CD4-positive, alpha-beta T cell treated with Interleukin-10 for 1 hour (primary cell): ENCODE measurements at places on chromosomes 16 and 17.

DNA sequence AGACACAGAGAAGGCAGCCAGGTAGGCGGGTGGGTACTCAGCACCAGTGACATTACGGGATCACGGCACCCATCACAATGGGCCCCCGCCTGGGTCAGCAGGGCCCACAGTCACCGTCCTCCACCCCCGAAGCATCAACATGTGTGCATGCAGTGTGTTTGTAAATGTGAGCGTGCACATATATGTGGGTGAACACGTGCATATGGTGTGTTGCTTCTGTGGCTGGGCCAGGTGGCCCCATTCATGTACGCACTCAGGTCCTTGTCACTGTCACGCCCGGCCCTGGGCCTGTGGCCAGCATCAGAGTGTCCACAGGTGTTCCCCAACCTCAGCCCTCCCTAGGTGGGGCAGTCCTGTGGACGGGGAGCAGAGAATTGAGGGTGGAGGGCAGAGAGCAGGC, 37.1 kb downstream of the TNFRSF13B start:
- no peak for DNase-seq

GRCh38 chr17:48023400-48024148, 14.0 kb downstream of the COPZ2 start:
- DNase-seq: peak; percentile 43

- DNase-seq: no peak
These were observed 158.3 kb upstream of the NOL11 start for GRCh38 chr17:67559381-67559966.

GRCh38 chr17:55806745-55807495, 56.1 kb downstream of the PCTP start:
- no peak for DNase-seq

DNA sequence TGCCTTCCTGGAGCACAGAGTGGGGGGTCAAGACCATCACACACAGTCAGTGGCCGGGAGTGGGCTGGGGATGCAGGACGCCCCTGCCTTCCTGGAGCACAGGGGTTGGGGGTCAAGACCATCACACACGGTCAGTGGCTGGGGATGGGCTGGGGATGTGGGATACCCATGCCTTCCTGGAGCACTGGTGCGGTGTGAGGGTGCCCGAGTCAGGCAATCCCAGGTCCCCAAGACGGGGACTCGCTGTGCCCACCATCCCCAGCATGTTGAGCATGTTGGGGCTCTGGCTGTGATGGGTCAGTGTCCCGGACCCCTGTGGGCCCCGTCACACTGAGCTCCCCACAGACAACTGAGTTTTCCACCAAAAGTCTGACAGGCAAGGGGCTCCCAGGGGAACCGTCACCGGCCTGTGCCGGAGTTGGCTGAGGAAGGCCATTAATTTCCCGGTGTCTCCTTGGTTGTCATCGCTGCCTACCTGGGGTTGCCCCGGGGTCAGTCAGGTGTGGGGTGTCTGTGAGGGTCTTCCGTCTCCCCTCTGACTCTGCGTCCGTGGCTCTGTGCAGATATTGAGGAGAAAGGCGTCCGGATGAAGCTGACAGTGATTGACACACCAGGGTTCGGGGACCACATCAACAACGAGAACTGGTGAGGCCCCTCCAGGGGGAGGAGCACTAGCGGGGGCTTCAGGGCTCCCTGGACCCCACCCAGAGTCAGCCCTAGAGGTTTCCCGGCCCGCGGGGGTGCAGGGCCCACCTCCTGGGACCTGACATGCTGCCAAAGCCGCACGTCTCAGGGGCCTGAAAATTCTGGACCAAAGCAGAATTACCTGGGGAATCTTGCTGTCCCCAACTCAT, 347.1 kb downstream of the SEC14L1 start:
- DNase-seq: no peak

- no peak for DNase-seq
These were observed 15.4 kb downstream of the TBX4 start for GRCh38 chr17:61467416-61468262.

GRCh38 chr17:3852561-3852960, 6.5 kb upstream of the NCBP3 start:
- DNase-seq: no peak

DNA sequence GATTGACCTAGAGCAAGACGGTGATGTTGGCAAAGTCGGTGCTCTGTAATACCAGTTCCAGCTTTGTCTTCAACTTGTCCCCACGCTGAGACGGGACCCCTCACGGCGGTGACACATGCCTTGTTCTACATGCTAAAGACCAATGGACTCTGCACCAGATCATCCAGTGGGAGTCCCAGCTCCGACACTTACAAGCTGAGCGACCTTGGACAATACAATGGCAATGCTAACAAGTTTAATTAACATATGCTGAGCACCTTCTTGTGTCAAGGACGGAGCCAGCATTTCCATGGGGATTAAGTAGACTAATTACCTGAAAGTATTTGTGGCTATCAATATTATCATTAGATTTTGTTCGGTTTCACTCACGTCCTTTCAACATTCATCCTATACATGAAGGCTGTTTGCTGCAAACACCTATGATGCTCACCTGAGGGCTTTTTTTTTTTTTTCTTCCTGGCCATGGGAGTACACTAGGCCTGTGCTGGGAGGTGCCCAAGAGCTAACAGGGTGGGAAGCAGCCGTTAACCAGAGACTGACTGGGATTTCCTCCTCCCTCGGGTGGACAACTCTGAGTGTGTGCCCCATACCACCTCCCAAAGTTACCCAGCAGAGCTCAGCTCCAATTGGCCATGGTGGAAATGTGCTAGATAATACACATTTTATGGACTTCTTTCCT, 308.6 kb upstream of the ZFHX3 start:
- no peak for DNase-seq

GRCh38 chr17:78397681-78398101, 19.2 kb downstream of the PGS1 start:
- DNase-seq: no peak

GRCh38 chr17:45063198-45063597, 2.1 kb downstream of the NMT1 start:
- DNase-seq: no peak

- DNase-seq: peak; percentile 63
These were observed 521 bp downstream of the ATMIN start for GRCh38 chr16:81035975-81036750.

GRCh38 chr17:75506888-75507287, 8.4 kb downstream of the CASKIN2 start:
- no peak for DNase-seq

GRCh38 chr17:40577611-40578065, 12.4 kb upstream of the CCR7 start:
- DNase-seq: peak; percentile 51

DNA sequence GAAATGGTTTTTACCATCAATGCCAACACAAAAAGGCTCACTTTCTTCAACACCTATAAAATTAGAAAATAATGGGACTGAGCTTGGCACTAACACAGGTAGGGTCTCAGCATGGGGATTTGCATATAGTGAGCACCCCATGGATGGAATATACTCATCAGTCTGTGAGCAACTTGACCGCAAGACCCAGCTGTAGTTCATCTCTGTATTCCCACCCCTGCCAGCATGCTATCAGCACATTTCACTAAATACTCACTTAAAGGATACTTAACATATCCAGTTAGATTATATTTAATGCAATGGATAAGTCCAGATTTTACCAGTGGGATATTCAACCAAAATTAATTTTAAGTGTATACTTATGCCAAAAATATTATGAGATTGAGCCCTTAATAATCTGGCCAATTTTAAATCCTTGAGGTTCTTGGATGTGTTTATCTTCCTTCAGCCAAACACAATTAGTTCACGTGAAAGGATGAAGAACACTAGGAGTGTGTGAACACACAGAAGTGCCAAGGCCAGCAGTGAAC, 66.7 kb downstream of the C16orf95 start:
- DNase-seq: no peak

DNA sequence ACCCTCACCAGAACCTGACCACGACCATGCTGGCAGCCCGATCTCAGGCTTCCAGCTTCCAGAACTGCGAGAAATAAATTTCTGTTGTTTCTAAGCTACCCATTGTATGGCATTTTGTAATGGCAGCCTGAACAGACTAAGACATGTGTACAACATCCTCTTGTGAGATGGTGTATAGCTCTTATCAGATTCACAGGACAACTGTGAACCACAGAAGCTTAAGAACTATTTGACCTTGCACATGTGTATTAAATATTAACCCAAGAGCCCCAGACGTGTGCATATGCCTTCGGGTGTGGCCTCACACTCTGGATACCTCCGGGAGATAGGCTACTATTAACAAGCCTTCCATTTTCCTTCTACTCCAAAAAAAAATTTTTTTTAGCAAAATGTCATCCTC, 248.9 kb downstream of the SLC39A11 start:
- no peak for DNase-seq

DNA sequence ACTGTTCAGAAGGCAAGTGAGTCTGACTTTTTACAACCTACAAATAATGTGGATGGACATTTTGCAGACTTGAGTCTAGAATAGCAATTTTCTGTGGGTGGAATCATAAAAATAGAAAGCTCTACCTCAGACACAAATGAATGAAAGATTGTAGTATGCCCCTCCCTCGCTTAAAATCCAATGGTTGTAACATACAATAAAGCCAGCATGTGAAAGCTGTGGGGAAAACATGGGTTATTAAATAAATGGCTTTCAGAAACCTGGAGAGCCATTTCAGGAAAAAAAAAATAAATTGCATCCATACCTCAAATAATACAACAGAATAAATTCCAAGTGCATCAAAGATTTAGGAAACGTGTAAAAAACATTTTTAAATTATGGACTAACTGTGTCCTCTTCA, 123.1 kb upstream of the MON1B start:
- no peak for DNase-seq

GRCh38 chr16:85781156-85781555, 18.2 kb downstream of the EMC8 start:
- no peak for DNase-seq

DNA sequence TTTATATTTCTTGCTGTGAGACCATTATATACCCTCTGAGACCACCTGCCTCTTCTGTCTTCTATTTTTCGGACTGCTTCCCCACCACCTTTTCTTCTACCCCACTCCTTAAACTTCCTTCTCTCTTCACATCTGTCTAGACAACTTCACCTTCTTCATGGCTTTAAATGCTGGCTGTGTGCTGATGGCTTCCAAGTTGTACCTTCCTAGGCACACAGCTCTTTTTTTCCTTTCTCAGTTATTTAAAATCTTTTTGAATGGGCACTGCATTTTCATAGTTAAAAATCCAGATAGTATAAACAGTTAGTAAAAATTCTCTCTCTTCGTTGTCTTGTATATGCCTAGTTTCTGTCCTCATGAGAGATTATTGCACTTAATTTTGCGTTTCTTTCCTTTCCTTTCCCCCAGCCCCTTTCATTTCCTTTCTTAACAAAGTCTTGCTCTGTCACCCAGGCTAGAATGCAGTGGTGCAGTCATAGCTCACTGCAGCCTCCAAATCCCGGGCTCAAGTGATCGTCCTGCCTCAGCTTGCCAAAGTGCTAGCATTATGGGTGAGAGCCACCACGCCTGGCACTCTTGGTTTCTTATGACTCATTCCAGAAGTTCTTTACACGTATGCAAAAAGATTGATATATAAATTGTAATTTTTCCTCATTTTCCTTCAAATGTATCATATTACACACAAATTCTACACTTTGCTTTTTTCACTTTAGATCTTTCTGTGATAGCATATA, 114.3 kb downstream of the NPIPB5 start:
- DNase-seq: no peak

DNA sequence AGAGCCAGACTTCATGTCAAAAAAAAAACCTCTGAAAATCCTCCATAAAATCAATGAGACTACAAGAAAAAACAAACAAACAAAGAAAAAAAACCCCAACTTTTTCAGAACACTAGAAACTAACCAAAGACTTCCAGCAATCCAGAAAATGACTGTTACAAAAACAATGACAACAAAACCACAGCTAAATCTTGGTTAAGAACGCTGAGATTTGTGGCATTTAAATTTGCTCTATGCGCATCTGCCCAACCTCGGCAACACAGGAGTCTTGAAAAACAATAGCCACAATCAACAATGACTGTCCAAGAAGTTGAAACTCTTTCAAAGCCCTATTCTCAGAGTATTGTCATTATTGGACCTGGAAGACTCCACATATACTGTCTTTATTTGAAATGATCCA, 402.4 kb downstream of the ZFHX3 start:
- no peak for DNase-seq

DNA sequence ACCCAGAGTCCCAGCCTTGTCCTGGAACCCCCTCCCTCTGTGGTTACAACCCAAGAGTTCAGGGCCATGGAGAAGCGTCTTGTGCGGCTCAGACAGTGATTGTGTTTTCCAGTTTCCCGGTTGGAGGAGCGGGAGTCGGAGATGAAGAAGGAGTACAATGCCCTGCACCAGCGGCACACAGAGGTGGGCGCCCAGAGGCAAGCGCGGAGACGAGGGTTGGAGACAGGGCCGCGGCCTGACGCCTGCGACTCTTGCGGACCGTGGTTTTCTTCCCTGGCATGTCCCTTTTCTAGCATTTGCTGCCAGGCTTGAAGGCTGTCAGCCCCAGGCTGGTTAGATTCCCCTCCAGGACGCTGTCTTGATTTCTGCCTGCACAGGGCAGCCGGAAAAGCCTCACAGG, 23.0 kb downstream of the MAPK8IP3 start:
- no peak for DNase-seq

GRCh38 chr17:30950669-30951399, 20.0 kb upstream of the RNF135 start:
- DNase-seq: no peak

DNA sequence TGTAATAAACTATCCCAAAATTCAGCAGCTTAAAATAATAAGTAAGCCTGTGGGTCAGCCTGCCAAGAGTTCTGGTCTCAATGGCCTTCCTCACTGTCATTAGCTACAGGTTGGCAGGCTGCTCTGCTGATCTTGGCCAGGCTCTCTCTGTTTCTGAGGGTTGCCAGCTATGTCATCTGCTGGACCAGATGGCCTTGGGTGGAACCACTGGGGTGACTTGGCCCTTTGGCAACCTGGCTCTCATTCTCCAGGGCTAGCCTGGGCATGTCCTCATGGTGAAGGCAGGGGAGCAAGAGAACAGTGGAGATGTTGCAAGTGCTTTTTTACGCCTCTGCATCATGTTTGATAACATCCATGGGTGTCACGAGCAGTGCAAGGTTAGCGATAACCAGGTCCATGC, 13.9 kb downstream of the ITGAM start:
- DNase-seq: no peak

DNA sequence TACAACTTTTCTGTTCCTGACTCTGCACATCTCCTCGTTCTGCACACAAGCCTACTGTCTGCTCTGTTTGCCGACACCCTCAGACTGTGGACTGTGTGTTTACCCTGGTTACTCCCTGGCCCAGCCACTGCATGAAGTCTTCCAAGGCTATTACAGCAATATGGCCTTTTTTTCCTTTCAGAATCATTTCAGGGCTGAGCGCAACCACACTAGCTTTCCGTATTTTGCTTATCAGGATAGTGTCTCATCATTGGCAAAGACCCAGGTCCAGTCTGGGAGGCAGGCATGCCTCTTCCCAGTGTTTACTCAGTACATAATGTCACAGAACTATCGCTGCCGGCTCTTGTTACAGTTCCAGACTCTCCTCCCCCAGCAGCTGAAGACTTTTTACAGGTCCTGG, 10.1 kb downstream of the DNAH9 start:
- no peak for DNase-seq

DNA sequence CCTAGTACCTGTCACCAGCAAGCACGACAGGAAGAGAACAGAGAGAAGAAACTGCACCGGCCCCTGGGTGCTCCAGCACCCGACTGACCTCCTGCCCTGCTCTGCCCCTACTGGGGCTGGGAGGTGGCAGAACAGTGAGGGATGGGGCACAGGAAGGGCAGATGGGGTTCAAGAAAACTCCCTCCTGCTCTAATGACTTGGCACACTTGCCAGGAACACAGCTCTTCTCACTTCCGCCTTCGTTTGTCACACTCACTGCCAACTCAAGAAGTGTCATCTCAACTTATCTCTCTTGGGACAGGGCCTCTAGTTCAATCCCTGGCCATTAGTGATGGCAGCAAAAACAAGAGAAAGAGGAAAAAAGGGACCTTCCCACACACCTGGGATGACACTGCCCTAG, 42.7 kb upstream of the ICAM2 start:
- DNase-seq: peak; percentile 52
